Mucosa of gallbladder (tissue), 1 donor: ENCODE measurements at places on chromosomes 1 and 21.

DNA sequence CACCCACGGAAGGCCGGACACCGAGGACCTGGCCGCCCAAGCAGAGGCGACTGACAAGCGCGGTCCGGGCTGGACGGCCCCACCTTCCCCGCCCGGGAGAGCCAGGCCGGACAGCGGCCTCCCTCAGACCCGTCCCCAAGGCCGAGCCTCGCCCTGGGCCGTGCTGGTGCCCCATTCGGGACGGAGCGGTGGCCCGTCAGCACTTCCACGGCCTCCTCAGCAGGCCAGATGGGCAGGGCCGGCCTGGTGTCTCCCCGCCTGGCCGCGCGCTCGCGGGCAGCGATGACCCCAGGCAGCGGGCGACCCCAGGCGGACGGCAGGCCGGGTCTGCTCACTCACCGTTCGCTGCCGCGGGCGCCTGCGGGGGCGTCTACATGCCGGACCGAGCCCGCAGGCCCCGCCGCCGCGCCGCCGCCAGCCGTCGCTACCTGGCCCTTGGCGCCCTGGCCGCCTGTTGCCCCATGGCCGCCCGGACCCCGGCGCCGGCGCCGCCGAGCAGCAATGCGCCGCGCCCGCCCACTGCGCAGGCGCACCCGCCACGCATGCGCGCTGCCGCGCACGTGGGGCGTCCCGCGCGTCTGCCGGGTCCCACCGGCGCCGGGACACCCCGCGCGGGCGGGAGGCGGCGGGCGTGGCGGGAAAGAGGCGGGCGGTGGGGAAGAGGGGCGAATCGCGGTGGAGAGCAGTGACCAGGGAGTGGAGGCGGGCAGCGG, at the start of gene NADK:
NADK (minus strand) TSS at position 521 of the 713 bp plus-strand sequence. CDS start 13,064 bp downstream, outside the sequence.
- DNase-seq, result peak; percentile 55

- no peak for DNase-seq
Observed at GRCh38 chr1:174712541-174712940, 264.8 kb downstream of the GPR52 start.

DNA sequence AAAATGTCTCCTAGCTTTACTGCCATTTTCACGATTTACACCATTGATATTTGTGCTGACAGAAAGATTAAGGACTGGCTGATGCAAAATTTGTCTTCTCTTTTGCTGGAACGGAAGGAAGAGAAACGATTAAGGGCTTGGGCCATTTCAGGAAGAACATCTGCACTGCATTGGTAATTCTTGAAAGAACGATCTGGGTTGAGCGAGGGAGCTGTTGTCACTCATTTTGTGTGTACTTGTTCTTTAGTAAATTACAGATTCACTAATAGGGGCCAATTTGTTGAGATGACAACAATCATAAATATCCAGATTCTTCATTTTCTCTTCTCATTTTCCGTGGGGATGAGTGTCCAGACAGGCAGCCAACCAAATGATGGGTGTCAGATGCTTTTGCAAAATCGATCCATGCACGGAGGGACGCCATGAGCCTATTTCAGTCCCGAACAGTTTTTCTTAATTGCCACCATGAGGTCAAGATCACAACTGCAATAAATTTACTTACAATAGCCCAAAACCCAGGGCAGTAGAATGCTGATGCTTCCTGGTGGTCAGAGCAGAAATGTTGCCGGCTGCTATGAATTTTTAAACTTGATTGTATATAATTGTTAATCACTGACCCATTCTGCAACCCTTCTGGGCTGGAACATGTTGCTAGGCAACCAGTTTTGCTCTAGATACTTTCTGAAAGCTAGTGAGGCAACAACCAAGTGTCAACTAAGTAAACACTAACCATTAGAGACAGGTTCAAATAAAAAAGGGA, 132.4 kb upstream of the TIAM1 start:
- DNase-seq, result no peak

- DNase-seq, result no peak
Observed at GRCh38 chr1:222769181-222769580, 32.2 kb downstream of the FAM177B start.

DNA sequence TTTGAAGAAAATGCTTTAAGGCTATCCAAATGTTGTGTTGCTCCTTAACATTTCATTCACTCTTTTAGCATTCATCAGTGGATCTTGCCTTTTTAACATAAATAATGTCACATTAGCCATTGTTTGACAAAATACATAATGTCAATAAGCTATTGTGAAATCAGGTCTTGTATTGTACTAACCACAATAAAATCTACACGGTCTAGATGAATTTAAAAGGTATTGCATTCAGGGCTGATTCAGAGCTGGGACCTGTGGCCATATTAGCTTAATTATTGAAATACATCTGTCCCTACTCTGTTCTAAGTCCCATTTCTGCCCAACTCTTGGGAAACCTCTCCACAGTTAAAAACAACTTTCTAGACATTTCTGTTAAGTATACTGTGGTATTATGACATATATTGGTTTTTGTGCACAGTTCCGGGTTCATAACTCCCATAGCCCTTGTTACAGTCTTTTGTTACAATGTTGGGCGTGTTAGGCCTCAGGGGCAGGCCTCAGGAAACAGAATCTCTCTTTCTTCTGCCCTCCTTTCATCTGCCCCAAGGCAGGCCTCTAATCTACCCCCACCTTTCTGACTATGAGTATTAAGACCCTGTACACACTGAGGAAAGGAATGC, 44.7 kb upstream of the CITED4 start:
- no peak for DNase-seq

DNA sequence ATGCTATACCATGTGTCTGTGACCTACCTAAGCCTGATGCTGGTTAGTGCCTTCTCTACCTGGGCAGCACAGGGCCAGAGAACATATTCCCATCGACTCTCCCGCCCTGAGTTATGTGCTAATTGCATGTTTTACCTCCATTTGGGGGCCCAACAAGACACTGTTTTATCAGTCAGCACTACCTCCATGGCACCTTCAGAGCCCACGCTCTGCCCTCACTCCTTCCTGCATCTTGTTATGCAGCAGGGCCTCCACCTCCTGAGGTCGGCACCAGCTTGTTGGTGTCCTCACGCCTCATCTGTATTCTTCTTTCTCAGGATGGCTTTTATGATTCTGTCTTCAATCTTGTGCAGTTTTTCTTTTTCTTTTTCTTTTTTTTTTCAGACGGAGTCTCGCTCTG, 11.9 kb downstream of the WNT9A start:
- DNase-seq, result no peak

DNA sequence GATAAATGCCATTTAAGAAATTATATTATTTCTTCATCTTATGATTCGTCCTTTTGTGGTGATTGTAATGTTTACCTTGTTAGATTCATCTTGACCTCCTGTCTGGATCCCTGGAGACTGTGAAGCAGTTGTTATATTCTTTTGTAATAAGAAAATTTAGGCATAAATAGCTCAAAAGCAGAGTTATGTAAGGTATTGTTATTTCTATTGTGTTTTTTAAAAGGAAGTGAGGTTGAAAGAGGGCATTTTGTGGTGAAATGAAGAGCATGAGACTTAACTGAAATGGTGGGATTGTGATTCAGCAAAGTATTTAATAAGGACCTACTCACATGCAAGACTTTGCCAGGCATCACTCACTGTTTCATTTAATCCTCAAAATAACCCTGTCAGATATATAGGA, 104.0 kb downstream of the PDE4B start:
- DNase-seq, result no peak

DNA sequence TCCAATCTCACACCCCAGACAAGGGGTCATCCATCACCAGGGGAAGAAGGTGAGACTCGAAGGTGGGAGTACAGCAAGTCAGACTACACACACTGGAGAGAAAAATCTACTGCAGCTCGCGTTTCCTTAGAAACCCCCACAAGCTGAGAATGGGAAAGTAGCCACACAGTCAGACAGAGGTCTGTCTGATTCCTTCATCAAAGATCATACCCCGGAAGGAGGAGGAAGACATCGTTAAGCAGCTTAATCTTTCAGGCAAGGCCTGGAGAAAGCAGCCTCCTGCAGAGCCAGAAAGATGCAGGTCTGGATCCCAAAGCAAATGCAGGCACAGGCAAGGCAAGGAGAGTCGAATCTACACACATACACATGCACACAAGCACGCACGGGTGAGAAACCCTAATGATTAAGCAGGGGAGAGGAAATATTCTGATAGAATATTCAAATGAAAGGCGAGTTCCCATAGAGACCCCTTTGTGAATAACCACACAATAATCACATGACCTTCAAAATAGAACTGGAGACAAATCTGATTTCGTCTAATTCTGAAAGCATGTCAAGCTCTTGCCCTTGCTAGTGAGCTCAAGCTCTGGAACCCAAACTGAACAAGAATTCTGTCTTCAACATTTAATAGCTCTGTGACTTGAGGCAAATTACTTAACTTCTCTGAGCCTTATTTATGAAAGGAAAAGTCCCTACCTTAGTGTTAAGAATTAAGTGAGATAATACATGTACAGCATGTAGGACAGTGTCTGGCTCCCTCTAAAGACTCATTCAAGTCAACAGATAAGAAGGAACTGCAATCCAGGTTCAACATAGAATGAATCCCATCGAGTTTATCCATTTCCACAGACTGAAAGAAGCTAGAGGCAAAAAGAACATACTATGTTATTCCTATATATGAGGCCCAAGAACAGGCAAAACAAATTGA, 387.8 kb downstream of the OMA1 start:
- no peak for DNase-seq

- no peak for DNase-seq
Observed at GRCh38 chr1:31750858-31751510, 13.2 kb downstream of the ADGRB2 start.

DNA sequence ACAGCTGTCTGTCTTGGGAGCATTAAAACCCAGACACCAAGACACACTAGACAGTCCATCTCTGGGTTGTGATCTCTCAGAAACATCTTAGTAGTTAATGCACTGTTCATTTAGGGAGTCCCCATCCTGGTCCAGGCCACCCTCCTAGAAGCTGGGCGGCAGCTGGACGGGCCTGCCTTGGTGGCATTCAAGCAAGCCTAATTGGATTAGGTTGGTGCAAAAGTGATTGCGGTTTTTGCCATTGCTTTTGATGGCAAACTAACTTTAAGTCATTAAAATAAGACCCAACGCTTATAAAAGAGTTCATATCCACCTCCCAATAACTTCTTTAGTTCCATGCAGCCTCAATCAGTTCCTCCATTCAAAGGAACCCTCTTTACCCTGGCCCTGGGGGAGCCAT, 21.7 kb downstream of the ATP5PO start:
- no peak for DNase-seq

DNA sequence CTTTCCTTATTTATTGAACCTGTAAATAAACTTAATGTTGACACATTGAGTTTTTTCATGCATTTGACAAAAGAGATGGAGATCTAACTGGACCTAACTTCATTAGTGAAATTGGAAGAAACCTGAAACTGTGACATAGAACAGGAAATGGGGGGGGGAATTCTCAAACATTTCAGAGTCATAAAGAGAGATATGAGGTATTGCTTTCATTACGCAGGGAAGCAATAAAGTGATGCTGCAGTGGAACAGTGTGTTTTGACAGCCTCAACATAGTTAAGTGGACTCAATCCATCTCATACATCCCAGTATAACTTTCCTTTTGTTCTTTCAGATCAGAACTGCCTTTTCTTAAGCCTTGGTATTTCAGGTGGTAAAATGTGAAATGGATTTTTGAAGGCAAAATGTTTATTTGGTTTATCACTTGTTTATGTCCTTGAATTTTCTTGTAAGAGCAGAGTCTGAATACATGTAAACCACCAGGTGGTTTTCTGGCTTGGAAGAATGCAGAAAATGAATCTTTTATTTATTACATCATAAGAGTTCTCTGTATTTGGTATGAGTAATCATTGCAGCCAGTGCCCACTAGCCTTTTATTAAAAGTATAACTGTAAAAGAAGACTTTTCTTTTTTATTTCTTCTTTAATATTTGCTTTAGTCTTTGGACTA, 132.5 kb downstream of the ZNF326 start:
- no peak for DNase-seq

DNA sequence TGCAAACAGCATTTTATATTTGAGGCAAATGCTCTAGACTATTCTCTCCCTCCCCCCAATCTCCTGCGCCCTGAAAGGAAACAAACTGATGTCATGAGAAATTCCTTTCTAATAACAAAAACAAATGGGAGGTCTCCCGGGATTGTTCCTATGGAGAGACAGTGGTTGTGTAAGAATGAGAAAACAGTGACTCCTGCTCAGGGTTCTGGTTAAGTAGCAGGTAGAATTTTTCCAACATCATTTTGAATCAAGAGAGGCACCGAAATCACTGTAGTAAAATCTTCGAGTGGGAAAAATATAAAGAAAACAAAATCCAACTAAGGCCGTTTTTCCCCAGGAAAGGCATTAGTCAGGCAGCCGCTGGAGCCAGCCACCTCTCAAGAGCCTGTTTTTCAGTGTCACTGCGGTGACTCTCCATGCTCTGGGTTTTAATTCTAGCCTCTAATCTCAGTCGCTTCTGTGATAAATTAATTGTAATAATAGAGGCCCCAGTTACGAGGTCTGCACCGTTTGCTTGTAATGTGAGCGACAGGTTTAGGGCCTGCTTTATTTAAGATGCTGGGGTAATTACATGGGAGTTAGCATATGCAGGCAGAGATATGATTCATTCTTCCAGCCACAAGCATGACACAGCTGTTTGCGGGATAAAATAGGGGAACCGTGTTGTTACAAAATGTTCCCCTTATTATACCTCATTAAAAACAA, 80.3 kb downstream of the RNF220 start:
- no peak for DNase-seq

GRCh38 chr1:86915737-86916235, 1.4 kb downstream of the HS2ST1 start:
- DNase-seq, result no peak

GRCh38 chr1:181726320-181727012, 243.1 kb downstream of the CACNA1E start:
- no peak for DNase-seq

GRCh38 chr1:37257646-37258045, 216.7 kb upstream of the ZC3H12A start:
- no peak for DNase-seq

- DNase-seq, result no peak
Observed at GRCh38 chr1:82366689-82367088, 566.0 kb downstream of the ADGRL2 start.

GRCh38 chr1:55012661-55013060, 13.9 kb downstream of the BSND start:
- no peak for DNase-seq

DNA sequence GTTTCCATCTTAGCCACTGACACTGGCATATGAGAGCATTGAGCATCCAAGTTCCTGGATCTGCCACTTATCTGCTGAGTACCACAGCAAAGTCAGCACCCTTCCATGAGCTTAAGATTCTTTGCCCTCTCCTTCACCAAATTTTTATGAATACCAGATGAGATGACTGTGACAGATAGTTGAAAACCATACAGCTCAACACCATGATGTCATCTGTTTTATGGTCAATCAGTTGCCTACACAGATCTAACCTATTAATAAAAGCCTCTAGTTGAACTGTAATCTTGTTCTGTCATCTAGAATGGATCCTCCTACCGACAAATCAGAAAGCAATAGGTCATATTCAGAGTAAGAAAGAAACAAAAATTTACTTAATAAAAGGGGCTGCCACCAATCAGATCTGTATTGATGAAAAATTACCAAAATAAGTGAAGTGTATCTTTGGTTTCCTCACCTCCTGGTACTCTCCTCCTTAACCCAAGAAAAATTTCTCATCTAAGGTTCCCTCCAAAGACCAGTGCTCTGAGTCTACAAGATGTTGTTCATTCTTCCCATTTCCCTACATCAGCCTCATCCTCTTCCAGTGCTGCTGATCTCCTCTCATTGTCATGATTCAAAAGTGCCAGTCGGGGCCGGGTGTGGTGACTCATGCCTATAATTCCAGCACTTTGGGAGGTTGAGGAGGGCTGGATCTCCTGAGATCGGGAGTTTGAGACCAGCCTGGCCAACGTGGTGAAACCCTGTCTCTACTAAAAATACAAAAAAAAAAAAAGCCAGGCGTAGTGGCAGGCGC, 138.8 kb upstream of the CTTNBP2NL start:
- DNase-seq, result no peak

- peak; percentile 67 for DNase-seq
Observed at GRCh38 chr1:13965770-13966398, 265.9 kb downstream of the PRDM2 start.
